ENCODE measurements at places on chromosomes 7 and 10. TPM values are rescaled to one million over a fixed set of nuclear protein-coding genes. Genes with fewer than 3 reads are reported as not detected.

Gene ALKBH4
- total RNA-seq: 17.6 TPM

Gene ADRA2A
- total RNA-seq: 2.0 TPM

Gene BAMBI
- 0.77 TPM for total RNA-seq

Gene TMEM72
- not detected for total RNA-seq

Gene MOGAT3
- total RNA-seq: not detected

Gene ZNF22
- 14.9 TPM for total RNA-seq

Gene PHYHIPL
- not detected for total RNA-seq

Gene SLK
- total RNA-seq: 87.3 TPM

Gene SLC35G1
- total RNA-seq: 5.5 TPM

Gene SPDYE5
- total RNA-seq: 0.12 TPM

Gene ADGRA1
- total RNA-seq: not detected

Gene PITX3
- total RNA-seq: not detected

Gene RADIL
- total RNA-seq: 0.50 TPM

Gene TMEM184A
- total RNA-seq: 0.11 TPM

Gene MICALL2
- total RNA-seq: 16.7 TPM

Gene PIK3AP1
- total RNA-seq: 0.12 TPM

Gene CPXM2
- total RNA-seq: not detected

Gene MEST
- total RNA-seq: 5.5 TPM

Gene HIP1
- 20.9 TPM for total RNA-seq

Gene SUGCT
- total RNA-seq: 7.2 TPM

Gene CHST3
- 27.9 TPM for total RNA-seq

Gene SOSTDC1
- total RNA-seq: not detected

Gene KAT6B
- 28.4 TPM for total RNA-seq

Gene GCK
- 0.62 TPM for total RNA-seq

Gene ANKRD7
- total RNA-seq: 1.9 TPM

Gene CDK6
- 23.9 TPM for total RNA-seq

Gene MKRN1
- 73.8 TPM for total RNA-seq

Gene JCAD
- total RNA-seq: 2.5 TPM

Gene TSPAN15
- 1.2 TPM for total RNA-seq

Gene R3HCC1L
- total RNA-seq: 16.0 TPM

Gene PDE1C
- 0.12 TPM for total RNA-seq

Gene FAM131B
- 2.3 TPM for total RNA-seq

Gene CXCL12
- 16.2 TPM for total RNA-seq
